ENCODE measurements at places on chromosomes 5 and 9.

- DNase-seq = no peak
Measured at GRCh38 chr9:16304301-16304700, 566.2 kb downstream of the BNC2 start.

- DNase-seq = no peak
Measured at GRCh38 chr5:36839489-36840476, 36.8 kb upstream of the NIPBL start.

GRCh38 chr9:3262826-3263529, 262.8 kb downstream of the RFX3 start:
- DNase-seq = no peak

GRCh38 chr5:15354021-15354420, 146.0 kb upstream of the FBXL7 start:
- no peak for DNase-seq

GRCh38 chr5:169458221-169458620, 125.4 kb upstream of the SPDL1 start:
- no peak for DNase-seq

All from CD4-positive, alpha-beta T cell treated with Interleukin-21 for 1 hour (primary cell).